ENCODE measurements at places on chromosomes 4 and X. TPM values are rescaled to one million over a fixed set of nuclear protein-coding genes. Genes with fewer than 3 reads are reported as not detected.

Gene REPS2
- total RNA-seq, result 4.5 TPM

GRCh38 chr4:142314247-142314646 lies 531.9 kb downstream of the INPP4B start:
- no peak for DNase-seq

GRCh38 chrX:48591255-48591791 lies 6.0 kb upstream of the WDR13 start:
- no peak for DNase-seq

- no peak for DNase-seq
Observed at GRCh38 chrX:7996414-7996813, 69.2 kb upstream of the PNPLA4 start.

- no peak for DNase-seq
Observed at GRCh38 chr4:87884976-87885549, 52.3 kb downstream of the MEPE start.

GRCh38 chr4:186940476-186940875 lies 216.8 kb upstream of the FAT1 start:
- DNase-seq, result no peak

GRCh38 chr4:137961051-137961438 lies 281.1 kb downstream of the SLC7A11 start:
- no peak for DNase-seq

- DNase-seq, result peak; percentile 47
Observed at GRCh38 chr4:85127653-85128052, 161.2 kb upstream of the WDFY3 start.

DNA sequence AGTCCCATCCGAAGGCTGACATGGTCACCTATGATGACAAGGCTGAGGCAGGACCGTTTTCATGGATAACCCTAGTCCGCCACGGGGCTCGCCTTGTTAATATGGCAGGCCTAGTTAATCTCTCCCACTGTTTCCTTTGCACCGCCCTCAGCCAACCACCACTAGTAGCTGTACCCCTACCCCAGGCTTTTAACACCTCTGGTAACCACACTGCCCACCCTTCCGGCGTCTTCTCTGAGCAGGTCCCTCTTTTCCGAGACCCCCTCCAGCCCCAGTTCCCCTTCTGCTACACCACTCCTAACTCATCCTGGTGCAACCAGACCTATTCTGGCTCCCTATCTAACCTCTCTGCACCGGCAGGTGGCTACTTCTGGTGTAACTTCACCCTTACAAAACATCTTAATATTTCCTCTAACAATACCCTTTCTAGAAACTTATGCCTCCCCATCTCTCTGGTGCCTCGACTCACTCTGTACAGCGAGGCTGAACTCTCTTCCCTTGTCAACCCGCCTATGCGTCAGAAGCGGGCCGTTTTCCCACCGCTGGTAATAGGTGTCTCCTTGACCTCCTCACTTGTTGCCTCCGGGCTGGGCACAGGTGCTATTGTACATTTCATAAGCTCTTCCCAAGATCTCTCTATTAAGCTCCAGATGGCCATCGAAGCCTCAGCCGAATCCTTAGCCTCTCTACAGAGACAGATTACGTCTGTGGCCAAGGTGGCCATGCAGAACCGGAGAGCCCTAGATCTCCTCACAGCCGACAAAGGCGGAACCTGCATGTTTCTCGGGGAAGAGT lies 964.4 kb downstream of the RPA4 start:
- no peak for DNase-seq

Gene KCNIP4
- not detected for total RNA-seq

Gene SLBP
- 101 TPM for total RNA-seq

DNA sequence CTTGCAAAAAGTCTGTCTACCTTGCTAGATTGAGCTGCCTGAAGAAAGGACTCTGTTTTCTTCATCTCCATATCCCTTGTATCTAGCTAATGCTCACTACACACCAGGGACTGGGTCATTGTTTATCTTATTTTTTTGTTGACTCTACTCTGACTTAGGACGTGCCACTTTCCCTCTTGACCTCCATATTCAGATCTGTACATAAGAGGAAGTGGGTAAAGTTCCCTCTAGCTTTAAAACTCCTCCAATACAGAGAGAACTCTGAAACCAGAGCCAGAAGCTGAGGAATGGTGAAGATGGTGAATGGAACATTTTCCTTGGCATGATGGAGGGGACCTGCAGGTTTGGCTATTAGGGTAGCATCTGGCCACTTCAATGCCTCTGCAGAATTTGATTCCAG lies 2026.1 kb upstream of the TENM3 start:
- DNase-seq, result no peak

- DNase-seq, result no peak
Observed at GRCh38 chr4:117063961-117064696, 21.2 kb downstream of the TRAM1L1 start.

DNA sequence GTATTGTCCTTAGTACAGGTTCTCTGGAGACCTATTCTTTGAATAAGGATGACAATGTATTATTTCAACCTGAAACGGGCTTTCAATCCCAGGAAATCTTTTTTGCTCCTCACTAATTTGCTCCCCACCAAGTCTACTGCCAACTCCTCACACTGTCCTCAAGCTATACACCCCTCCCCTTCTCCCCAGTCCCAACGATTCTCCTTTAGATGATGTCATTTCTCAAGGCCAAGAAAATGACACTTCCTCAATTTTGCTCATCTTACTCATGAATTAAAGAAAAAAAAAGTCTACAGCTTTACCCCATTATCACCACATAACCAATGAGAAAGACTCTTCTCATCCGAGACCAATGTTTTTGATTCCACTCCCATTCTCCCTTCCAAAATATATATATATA lies 20.6 kb downstream of the AP1S2 start:
- DNase-seq, result no peak

- peak; percentile 27 for DNase-seq
Observed at GRCh38 chr4:109977854-109978501, 65.3 kb downstream of the EGF start.

- no peak for DNase-seq
Observed at GRCh38 chrX:19440713-19441112, 74.6 kb downstream of the MAP3K15 start.

GRCh38 chrX:1592470-1593142 lies 1.2 kb downstream of the AKAP17A start:
- DNase-seq, result no peak

- no peak for DNase-seq
Observed at GRCh38 chr4:96767815-96768480, 928.1 kb downstream of the PDHA2 start.

DNA sequence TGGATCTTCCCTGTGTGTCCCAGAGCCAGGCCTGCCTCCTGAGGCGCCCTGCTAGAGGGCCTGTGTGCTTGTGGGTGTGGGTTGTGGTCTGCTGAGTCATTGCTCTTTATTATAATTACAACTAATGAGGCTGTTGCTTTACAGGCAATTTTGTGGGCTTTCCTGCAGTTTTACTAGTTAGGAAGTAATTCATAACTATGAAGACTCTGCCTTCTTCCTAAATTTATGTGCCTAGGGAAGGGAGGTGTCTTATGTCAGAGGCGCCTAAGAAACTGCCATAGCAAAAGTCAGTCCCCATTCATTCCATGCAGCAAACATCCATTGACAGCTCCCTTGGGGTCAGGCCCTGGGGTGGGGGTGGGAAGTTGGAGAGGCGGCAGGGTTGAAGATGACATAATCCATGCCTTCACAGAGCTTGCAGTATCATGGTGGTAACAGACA lies 359.2 kb downstream of the IDS start:
- DNase-seq, result no peak

GRCh38 chr4:85725721-85726170 lies 250.8 kb downstream of the ARHGAP24 start:
- DNase-seq, result no peak

Gene CT55
- total RNA-seq, result not detected

GRCh38 chr4:106258145-106259045 lies 57.6 kb downstream of the TBCK start:
- DNase-seq, result no peak

Gene MSX1
- 59.9 TPM for total RNA-seq

DNA sequence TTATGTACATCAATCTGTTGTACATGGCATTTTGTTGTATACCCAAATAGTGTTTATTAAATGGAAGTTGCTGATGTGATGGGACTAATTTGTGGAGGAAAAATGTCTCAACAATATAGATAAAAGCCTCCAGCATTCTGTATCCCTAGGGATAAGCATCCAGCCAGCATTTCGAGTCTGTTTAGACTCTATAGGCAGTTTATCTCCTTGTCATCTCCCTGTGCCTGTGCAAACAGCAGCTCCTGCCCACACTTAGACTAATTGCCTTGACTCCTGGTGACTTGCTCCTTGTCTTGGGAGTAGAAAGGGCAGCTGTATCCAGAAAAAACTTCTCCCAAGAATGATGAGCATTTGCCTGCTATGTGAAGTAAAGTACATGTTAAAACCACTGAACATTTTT lies 83.8 kb downstream of the DOCK11 start:
- no peak for DNase-seq

Gene ITM2A
- not detected for total RNA-seq

DNA sequence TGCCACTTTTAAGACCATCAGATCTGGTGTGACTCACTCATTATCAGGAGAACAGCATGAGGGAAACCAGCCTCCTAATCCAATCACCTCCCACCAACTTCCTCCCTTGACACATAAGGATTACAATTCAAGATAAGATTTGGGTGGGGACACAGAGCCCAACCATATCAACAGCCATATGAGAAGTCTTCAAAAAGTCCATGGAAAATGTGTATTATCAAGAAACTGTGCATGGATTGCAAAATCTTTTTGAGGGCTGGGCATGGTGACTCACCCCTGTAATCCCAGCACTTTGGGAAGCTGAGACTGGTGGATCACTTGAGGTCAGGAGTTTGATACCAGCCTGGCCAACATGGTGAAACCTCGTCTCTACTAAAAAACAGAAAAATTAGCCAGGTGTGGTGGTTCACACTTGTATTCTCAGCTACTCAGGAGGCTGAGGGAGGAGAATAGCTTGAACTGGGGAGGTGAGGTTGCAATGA lies 17.8 kb upstream of the RPL39 start:
- DNase-seq, result no peak

Gene UNC5C
- not detected for total RNA-seq

Gene ZDHHC15
- not detected for total RNA-seq

Gene MAGEC1
- total RNA-seq, result not detected

Gene SPARCL1
- total RNA-seq, result 0.96 TPM

DNA sequence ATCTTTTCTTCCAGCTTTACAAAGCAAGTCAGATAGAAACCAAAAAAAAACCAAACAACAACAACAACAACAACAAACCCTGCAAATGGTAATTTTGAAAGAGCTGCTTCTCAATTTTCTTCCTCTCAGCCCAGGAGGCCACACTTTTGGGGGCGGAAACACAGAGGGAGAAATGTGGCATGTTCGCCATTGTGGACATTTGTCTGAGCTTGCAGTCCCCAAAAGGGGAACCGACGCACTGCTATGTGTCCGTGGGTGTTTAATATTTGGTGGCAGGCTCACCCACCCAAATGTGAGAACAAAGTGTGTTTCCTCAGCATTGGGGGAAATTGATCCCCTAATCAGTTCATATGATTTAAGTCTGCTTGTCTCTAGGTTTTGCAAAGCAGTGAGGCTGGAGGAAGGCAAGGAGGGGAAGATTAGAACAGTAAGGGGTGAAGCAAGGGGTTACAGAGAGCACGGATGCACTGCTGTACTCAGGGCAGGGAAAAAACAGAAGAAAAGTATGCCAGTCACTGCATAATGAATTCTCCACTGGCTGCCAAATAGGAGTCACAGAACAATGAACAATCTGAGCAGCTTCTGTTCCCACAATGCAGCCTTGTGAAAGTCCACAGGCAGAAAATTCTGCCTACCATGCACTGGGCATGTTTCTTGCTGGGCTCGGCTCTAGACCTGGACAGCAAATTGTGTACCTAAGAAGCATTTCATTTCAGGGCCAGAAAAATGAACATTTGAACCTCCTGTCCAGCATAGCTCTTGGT lies 74.7 kb upstream of the GPM6B start:
- DNase-seq, result no peak

GRCh38 chr4:124432500-124432899 lies 280.0 kb downstream of the ANKRD50 start:
- no peak for DNase-seq

Gene APEX2
- total RNA-seq, result 28.2 TPM

- no peak for DNase-seq
Observed at GRCh38 chr4:81472281-81473182, 825 bp upstream of the RASGEF1B start.

- DNase-seq, result no peak
Observed at GRCh38 chr4:54855191-54855854, 197.6 kb downstream of the KIT start.

Gene ARX
- 0.22 TPM for total RNA-seq

Gene NAP1L2
- not detected for total RNA-seq

GRCh38 chr4:35506161-35506560 lies 738.2 kb downstream of the ARAP2 start:
- no peak for DNase-seq

DNA sequence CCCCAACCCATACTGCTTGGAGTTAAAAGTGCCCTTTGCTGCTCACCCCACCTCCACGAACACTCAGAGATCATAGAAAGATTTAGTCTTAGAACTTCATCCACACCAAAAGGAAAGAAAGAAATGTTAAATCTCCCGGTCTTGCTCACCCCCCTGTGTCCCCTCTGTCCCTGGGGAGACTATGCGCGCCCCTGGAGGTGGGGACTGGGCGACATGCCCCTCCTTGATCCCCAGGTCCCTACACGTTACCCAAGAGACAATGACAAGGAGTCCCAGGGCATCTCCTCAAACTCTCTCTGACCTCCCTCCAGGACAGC lies 620 bp downstream of the ITM2A start:
- no peak for DNase-seq

Gene GPR82
- total RNA-seq, result not detected

DNA sequence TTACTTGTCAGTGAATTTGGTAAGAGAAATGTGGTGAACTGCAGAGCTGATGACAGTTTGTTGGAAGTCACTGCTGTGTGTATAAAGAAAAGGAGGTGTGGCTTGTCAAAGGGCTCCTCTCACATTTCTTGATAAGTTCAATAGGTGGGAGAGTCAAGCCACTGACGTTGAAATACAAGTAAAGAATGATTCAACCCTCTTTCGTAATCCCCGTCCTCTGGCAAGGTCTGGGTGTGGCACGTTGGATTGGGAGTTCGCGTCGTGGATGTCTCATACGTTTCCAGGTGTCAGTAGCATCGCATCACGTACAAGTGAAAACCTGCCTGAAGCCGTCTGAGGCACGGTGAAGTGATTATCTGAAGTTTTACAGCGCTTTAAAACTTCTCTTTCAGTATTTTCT lies 76.4 kb downstream of the EGF start:
- peak; percentile 50 for DNase-seq

GRCh38 chr4:2058264-2059045 lies 672 bp upstream of the NAT8L start:
- no peak for DNase-seq

DNA sequence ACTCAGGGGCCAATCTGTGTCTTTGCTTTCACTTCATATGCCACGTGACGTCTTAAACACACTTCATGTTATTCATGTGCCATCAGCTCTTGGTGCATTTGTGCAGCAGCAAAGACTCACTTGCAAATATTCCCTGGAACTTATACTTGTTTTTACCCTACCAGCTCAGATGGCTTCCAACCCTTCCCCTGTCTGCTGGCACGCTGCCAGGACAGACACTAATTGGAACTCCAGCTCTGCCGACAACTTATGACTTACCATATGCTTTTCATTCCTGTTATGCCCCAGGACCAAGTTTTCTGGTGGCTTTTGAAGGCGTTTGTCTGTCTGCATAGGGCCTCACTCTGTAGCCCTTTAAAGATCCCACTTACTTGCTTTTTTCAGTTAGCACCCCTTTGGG lies 261.7 kb upstream of the GNPDA2 start:
- DNase-seq, result no peak

Measured in HCT116 (cell line).